Neural progenitor cell (in vitro differentiated cells): ENCODE measurements at places on chromosomes 6 and 20.

GRCh38 chr6:43970068-43970912 lies 157.0 kb downstream of the MRPL14 start:
- DNase-seq = no peak

- peak; percentile 32 for DNase-seq
Observed at GRCh38 chr20:20364593-20365479, 3.1 kb upstream of the INSM1 start.

DNA sequence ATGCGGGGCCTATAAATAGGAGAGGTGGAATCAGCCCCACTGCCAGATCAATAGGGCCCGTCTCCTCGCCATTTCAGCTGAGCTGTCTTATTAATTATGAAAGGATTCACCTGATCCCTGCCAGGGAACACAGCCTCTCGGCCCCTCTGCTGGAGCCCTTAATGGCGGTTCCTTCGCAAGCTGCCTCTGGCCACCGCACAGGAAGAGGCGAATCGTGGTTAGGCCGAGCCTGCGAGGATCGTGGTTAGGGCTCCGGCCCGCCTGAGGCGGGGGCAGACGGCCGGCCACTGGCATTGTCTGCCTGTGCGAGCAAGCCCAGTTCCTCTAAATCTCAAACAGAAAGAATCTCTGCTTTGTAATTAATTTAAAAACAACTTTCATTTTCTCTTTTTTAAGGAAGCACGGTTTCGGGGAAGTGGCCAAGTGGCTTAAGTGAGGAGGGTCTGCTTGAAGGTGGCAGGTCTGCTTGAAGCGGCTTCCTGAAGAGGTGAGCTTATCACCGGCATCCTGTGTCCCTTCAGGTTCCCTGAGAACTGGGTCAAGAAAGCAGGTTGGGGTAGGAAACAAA lies 9.2 kb downstream of the NRN1 start:
- DNase-seq = peak; percentile 85

GRCh38 chr20:32823737-32824588 lies 4.2 kb downstream of the MAPRE1 start:
- DNase-seq = no peak

DNA sequence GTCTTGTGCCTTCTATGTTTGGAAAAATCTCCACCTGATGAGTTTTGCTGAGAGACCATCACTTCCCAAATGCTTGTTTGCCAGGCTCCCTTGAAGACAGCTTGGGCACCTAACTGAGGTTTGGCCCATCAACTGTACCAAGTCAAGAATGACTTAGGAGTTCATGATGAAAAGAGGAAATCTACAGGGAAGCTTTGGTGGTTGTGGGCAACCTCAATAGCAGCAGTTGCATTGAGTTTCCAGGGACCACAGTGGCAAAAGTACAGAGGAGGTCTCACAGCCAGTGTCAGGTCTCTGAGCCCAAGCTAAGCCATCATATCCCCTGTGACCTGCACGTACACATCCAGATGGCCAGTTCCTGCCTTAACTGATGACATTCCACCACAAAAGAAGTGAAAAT lies 49.7 kb upstream of the PHACTR1 start:
- no peak for DNase-seq

DNA sequence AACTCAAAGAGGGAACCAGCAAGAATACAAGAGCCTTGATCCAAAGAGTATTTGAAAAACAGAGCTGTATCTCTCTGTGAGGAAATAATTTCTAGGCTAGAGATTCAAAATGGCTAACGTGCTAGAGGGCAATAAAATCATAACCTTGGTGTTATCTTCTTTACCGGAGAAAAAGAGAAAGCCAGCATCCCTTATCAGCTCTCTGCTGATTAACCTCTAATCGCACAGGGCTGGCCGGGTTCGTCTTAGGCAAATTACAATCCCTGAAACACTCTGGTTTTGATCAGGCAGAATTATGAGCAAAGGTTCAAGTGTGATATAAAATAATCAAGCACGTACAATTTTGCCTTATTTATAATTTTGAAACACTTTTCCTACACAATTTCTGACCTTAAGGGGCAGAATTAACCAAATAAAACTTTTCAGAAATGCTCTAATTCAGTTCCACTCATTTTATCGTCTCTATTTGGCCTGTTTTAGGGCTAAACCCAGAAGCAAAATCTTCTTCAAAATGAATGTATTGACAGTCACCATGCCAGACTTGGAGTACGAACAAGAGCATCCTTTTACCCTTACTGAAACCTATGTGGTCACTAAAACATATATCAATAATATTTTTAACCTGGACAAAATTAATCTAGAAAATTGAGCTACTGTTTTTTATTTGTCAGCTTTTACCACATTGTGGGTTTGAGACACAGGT lies 13.7 kb downstream of the PSMB9 start:
- DNase-seq = no peak

GRCh38 chr6:170203212-170203611 lies 87.7 kb downstream of the DLL1 start:
- DNase-seq = no peak

GRCh38 chr6:73491377-73491776 lies 29.5 kb downstream of the EEF1A1 start:
- DNase-seq = no peak

GRCh38 chr20:4864311-4864752 lies 137.0 kb downstream of the SLC23A2 start:
- DNase-seq = no peak

DNA sequence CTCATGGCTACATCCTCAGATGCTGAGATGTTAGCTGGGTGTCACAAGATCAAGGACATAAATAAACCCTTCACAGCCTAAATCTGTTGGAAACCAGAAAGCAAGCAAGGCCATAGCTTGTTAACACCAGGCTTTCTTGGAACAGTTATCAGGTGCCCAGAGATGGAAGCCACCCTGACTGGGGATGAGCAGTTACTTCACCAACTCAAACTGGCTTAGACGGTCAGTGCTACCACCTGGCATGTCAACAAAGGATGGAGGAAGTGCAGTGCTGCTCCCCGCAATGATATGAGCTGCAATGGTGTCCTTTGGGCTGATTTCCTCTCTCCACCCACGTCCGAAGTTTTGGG lies 28.9 kb upstream of the SMIM29 start:
- DNase-seq = no peak

GRCh38 chr6:4637691-4638433 lies 138.3 kb upstream of the CDYL start:
- no peak for DNase-seq

DNA sequence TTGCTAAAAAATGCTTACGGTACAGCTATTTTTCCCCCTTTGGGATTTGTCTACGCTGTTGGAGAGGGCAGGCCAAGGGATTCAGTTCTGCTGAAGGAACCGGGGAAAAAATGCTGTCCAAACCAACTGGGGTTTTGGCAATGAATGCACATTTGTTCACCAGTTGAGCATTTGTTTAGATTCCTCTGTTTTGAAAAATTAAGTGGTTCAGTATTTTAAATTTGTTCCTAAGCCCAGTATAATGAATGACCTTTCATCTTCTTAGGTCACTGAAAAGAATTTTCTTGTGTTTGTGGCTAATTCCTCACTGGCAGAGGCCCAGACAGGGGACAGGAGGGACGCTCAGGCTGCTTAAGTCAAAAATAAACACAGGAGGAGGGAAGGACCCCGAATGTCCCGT lies 10.8 kb upstream of the EYA2 start:
- DNase-seq = no peak

DNA sequence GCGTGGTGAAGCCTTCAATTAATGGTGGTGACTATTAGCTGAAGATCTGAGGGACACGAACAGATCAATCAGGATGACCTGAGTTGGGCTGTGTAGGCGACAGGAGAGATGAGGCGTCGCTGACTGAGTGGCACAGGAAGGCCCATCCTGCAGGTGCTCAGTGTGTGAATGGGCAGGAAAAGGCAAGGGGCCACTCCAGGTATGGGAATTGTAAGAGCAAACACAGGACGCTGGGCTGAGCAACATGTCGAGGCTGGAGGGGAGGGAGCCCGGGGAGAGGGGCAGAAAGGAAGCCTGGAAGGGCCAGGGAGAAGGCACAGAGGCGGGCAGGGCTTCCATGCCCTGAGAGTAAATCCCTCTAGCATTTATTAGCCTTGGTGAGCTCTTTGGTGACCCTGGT lies 151.0 kb downstream of the VEGFA start:
- DNase-seq = no peak

GRCh38 chr20:49567421-49568277 lies at the start of gene PTGIS:
TSS of gene PTGIS (minus strand) at chr20:49568137. CDS start at chr20:49568116, 21 bp downstream.
- peak; percentile 91 for DNase-seq

DNA sequence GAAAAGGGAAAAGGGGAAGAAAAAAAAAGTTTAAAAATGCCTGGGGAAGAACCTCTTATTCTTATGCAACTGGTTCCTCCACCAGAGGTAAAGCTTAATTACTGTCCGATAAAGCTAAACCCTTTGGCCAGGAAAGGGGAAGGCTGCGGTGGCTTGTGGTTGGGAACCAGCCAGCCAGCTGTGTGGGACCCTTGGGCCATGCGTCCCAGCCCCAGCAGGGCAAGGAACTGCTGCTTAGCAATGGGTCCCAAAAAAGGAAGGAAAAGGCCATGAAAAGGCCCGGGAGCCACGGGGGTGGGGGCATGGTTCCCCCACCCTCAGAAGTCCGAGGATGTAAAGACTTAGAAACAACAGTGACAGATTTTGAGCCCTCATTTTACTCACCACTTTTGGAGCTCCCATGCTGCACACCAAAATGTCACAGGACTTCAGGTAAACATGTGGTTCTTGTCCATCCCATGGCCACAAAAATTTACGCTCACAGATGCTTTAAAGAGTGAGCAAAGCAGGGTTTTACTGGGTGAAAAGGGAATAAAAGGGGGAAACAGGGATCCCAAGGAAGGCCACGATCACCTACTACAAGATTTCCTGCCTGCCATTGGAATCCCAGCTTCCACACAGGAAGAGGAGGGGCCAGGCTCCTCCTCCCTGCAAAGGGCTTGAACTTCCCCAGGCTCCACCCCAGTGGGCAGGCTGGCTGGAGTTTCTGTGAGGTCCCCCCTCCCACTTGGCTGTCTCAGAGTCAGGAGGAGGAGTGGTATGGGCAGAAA lies 1234.7 kb upstream of the GJE1 start:
- DNase-seq = no peak
